ENCODE measurements at places on chromosomes 12 and 14.

GRCh38 chr14:104138098-104138717, at the start of gene KIF26A:
KIF26A (plus strand) TSS chr14:104138587; CDS start chr14:104138723, 136 bp downstream.
- DNase-seq, result peak; percentile 43

- no peak for DNase-seq
Measured at GRCh38 chr12:48615681-48616080, 45.8 kb upstream of the LALBA start.

GRCh38 chr12:82055391-82055790, 296.2 kb upstream of the PPFIA2 start:
- no peak for DNase-seq

GRCh38 chr12:3281588-3282383, 204.6 kb downstream of the TSPAN9 start:
- no peak for DNase-seq

- no peak for DNase-seq
Measured at GRCh38 chr12:63989301-63989845, 144.9 kb downstream of the SRGAP1 start.

- peak; percentile 53 for DNase-seq
Measured at GRCh38 chr12:88325076-88325815, 183.1 kb downstream of the TMTC3 start.

GRCh38 chr12:124240493-124240892, 54.4 kb upstream of the RFLNA start:
- peak; percentile 45 for DNase-seq

- DNase-seq, result no peak
Measured at GRCh38 chr12:57181561-57182155, 34.2 kb upstream of the LRP1-AS start.

DNA sequence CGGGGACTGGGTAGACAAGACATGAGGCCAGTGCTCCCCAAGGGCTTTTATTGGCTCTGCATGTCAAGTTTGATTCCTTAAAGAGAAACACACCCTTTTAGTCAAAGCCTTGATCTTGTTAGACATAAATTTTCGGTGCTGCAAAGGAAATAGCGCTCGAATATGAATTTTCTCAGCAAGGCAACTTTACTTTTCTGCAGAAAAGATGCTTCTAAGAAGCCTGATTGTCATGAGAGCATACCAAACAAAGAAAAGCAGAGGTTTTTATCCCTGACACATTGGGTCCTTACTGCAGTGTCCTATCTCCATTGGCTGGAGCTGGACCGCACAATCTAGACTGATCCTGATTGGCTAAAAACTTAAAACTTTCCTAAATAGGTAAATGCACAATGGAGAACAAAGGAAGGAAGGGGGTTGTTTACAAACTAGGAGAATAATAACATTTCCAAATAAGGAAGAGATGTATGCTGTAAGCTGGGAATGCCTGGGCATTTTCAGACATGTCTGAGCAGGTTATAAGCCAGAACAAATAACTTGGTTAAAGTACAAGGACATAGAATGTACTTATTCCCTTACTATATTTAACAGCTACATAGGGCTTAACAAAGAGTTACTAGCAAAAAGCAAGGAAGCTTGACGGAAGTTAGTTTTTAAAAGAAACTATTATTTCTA, 17.2 kb downstream of the TXNRD1 start:
- no peak for DNase-seq

GRCh38 chr12:8648576-8649205, 13.9 kb downstream of the MFAP5 start:
- no peak for DNase-seq

DNA sequence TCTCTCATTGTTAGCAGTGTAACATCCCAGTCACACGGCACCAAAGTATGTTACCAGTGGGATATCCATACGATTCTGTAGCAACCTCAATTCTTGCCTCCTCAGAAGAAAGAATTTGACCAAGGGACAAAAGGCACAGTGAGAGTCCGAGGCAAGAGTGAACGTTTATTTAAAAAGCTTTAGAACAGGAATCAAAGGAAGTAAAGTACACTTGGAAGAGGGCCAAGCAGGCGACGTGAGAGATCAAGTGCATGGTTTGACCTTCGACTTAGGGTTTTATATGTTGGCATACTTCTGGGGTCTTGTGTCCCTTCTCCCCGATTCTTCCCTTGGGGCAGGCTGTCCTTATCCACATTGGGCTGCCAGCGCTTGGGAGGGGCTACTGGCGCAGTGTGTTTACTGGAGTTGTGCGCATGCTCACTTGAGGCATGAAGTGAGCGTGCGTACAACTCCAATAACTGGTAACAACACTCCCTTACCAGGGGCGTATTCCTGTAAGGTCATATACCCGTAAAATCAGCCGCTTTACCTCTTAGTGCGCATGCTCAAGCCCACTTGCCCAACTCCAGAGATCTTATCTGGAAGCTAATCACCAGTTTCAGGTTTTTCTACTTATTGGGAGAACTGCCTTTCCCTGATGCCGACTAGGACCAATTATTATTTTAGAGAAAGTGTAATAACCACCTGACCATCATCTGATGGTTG, 71.7 kb downstream of the FAR2 start:
- no peak for DNase-seq

- no peak for DNase-seq
Measured at GRCh38 chr14:68734231-68734732, 58.6 kb downstream of the ZFP36L1 start.

DNA sequence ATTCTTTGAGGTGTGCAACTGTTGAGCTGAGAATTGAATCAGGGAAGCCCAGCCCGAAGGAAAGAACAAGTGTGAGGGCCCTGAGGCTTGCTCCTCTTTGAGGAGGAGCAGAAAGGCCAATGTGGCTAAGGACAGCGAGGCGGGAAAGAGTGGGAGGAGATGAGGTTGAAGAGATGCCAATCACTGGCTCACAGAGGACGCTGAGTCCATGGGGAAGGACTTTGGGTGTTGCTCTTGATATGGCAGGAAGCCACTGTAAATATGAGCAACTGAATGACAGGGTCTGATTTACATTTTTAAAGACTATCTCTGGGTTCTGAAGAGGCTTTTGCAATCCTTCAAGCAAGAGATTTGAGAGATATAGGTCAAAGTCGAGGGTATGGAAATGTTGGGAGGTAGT, 3.3 kb upstream of the APPL2 start:
- DNase-seq, result no peak

Measured in RKO (cell line).